Occipital lobe (tissue), 3 donors: ENCODE measurements at places on chromosomes 5 and 9. TPM values are rescaled to one million over a fixed set of nuclear protein-coding genes. Genes with fewer than 3 reads are reported as not detected.

- DNase-seq = no peak
Measured at GRCh38 chr9:129145841-129146292, 32.2 kb downstream of the IER5L start.

- no peak for DNase-seq
Measured at GRCh38 chr9:16653491-16654399, 216.7 kb downstream of the BNC2 start.

GRCh38 chr5:103375863-103376591 lies 117.5 kb downstream of the MACIR start:
- no peak for DNase-seq

The POLK gene
- 56.5 TPM for total RNA-seq

GRCh38 chr5:4947893-4948536 lies 192.1 kb upstream of the ADAMTS16 start:
- no peak for DNase-seq

GRCh38 chr5:33148076-33148513 lies 292.7 kb upstream of the TARS1 start:
- no peak for DNase-seq

- DNase-seq = no peak
Measured at GRCh38 chr5:160312134-160312959, at the start of gene CCNJL. CCNJL (minus strand) TSS chr5:160312564; CDS start chr5:160311923, 641 bp downstream.

GRCh38 chr5:108830705-108831276 lies 83.1 kb downstream of the FER start:
- no peak for DNase-seq

DNA sequence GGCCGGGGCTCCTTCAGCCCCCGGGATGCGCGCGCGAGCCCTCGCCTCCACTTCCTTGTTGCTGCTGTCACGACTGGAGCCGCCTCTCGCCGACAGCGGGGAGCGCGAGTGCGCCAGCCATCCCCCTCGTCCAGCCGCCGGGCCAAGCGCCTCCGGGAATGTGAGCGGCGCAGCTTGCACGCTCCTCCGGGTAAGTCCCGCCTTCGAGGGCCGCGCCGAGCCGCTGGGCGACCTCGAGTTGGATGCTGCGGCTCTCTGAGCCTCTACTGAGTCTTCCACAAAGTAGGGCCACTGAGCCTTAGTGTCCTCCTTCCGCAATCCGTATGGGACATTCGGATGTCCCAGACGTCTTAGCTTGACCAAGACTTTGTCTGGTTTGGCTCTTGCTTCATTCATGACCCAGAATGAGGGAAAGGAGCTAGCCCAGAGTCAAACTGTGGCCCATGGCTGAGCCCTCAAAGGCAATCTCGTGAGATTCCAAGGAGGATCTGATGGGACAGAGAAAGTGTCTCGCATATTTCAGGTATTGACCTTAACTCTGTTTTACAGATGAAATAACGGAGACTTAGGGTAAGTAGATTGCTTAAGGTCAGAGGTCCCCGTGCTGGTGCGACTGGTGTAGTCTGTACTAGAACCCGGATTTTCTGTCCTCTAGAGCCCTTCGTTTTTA lies 586 bp downstream of the HMGXB3 start:
- DNase-seq = no peak
